ENCODE measurements at places on chromosomes 12 and 14.

- DNase-seq = no peak
These were observed 37.0 kb downstream of the GPR137C start for GRCh38 chr14:52589646-52590045.

DNA sequence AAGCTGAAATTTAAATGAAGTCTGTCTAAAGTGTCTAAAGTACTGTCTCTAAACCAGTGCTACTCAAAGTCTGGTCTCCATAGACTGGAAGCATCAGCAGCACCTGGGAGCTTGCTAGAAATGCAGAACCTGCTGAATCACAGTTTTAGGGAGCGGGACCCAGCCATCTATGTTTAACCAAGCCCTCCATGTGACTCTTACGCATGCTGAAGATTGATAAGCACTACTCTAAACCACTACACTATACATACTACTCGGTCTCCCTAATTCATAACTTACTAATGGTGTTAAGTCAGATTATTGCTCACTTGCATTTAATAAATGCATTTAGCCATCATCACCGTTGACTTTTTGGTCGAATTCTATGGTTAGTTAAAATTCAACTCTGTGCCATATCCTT is 88.8 kb downstream of the SLC25A21 start:
- DNase-seq = no peak

GRCh38 chr14:99312106-99312505 is 40.1 kb upstream of the BCL11B start:
- DNase-seq = no peak

GRCh38 chr12:52126605-52127578 is 47.4 kb downstream of the SMIM41 start:
- no peak for DNase-seq

DNA sequence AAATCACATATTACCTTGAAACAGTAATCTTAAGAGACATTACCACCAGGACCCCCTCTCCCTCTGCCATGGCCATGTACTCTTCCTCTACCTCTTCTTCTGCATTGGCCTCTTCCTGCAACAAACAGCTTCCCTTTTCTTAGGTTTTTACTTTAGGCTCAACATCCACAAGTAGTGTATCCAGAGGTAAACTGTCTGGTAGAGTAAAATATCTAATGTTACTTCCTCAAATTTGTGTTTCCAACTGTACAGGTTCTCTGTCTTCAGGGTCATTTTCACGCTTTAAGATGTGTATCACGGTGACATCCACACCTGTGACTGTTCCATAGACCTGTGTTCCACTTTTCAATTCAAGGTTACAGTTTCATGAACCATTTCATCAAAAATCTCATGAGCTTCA is 13.4 kb downstream of the CDK17 start:
- DNase-seq = no peak

DNA sequence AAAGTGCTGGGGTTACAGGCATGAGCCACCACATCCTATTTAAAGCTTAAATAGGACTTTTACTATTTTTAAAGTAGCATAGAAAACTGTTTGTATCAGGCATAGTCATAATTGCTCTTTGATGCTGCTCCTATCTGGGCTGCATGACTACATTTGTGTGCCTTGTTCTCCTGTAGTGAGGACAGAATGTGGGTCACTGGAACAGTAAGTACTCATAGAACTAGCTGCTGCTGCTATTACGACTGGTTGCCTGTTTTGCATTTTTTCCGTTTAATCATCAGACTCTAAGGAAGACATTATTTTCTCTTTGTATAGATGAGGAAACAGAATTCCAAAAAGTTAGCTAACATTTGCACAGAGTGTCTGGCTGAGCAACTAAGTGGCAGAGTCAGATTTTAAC is 42.8 kb downstream of the ZC3H14 start:
- no peak for DNase-seq

DNA sequence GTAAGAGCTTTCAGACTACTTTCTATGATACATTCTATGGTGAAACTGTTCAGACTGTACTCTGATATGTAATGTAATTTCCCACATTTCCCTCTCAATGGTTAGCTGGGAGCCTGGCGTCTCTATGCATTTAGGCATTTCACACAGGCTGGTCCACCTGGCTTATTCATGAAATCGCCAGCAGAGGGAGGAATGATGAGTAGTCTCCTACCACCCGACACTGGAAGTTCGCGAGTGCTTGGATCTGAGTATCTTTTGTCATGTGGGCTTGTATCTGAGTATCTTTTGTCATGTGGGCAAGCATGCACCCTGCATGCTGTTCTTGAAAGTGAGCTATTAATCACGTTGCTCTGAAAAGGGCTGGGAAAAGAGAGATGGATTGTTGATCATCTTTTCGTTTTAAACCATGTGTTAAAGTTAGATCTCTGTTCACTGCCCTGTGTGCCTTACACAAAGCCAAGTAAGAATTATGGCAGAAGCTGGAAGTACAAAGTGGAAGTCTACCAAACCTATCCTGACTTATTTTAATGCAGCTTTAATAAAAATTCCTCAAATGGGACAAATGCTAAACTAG is 235.0 kb downstream of the ATP23 start:
- DNase-seq = peak; percentile 9

DNA sequence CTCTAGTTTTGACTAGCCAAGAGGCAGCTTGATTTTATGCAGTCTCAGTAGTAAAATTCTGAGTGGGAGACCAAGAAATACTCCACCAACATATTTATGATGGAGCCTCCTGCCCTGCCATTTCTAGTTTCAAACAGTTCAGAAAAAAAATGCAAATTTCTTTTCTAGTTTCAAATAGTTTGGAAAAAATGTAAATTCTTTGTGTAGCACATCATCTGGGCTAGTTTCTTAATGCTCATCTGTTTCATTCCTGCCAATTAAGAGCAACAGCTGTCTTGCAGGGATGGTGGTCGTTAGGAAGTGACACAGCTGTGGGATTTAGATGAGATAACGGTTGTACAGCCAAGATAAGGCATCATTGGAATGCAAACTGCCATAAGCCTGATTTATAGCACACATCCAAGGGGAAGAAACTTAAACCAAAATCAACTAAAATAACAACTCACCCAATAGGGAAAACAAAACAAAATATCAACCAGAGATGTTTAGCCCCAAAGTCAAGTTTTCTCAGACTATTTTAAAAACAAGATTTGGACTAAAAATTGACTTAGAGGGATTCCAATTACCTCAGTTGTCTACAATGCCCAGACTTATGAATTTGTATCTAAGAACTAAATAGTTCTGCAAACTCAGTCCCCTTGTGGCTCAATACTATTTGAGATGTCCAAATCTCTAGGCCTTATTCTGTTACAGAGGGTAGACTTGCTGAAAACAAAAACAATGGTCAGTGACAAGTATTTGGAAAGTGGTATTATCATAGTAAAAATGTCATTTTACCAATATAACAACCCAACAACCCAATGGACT is 291.3 kb upstream of the ATP2B1 start:
- DNase-seq = peak; percentile 25

DNA sequence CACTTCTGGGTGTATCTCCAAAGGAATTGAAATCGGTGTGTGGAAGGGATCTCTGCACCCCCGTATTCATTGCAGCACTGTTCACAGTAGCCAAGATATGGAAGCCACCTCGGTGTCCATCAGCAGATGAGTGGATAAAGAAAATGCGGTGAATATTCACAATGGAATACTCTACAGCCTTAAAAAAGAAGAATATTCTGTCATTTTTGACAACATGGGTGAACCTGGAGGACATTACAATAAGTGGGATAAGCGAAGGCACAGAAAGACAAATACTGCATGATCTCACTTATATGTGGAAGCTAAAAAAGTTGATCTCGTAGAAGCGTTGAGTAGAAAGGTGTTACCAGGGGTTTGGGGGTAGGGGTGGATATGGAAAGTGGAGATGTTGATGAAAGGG is 111.9 kb downstream of the BEGAIN start:
- DNase-seq = no peak

- peak; percentile 16 for DNase-seq
These were observed 84.6 kb upstream of the CCDC196 start for GRCh38 chr14:66401449-66402095.

DNA sequence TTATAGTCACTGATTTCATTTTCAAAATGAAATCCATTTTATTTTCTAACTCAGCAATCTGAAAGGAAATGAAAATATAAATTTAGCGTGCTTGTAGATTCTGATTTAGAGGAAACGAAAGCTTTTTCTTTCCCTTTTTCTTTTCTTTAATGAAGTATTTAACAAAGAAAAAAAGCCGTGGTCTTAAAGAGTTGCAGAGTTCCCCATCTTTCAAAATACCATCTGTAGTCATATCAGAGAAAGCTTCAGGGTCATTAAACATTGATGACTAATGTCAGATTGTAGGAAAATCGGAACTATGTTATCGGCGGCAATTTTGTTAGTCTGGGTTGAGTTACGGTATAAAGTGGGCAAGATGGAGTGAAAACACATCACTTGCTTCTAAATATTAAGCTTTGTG is 32.3 kb downstream of the DRAM1 start:
- DNase-seq = no peak

Measured in astrocyte of the hippocampus (primary cell).